ENCODE measurements at places on chromosomes 6 and 20.

DNA sequence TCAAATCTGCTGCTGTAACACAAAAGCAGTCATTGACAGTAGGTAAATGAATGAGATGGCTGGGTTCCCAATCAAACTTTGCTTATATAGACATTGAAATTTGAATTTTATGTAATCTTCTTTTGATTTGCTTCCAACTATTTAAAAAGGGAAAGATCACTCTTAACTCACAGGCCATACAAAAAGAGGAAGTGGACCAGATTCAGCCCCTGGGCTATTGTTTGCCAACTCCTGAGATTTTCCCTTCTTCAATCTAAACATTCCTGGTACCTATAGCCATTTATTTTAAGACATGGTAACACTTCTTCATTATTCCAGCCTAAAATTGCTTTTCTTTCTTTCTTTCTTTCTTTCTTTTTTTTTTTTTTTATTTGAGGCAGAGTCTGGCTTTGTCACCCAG lies 260.6 kb downstream of the TFAP2A start:
- no peak for DNase-seq

DNA sequence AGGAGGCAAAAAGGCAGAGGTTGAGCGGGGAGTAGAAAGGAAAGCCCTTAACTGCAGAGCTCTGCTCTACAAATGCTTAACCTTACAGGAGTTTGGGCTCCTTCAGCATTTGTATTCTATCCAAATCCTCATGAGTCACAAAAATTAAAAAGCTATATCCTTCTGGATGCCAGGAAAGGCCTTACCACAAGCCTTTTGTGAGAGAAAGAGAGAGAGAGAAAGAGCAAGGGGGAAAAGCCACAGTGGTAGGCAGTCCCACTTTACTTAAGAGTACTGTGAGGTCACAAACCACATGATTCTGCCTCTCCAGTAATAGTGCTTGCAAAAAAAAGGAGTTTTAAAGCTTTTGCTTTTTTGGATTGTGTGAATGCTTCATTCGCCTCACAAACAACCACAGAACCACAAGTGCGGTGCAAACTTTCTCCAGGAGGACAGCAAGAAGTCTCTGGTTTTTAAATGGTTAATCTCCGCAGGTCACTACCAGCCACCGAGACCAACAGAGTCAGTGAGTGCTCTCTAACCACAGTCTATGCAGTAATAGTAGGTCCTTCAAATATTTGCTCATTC lies at the start of gene RUNX2:
Gene RUNX2 (plus strand): TSS at position 375 of the 567 bp plus-strand sequence. CDS start 397 bp downstream, outside the sequence.
- no peak for DNase-seq

DNA sequence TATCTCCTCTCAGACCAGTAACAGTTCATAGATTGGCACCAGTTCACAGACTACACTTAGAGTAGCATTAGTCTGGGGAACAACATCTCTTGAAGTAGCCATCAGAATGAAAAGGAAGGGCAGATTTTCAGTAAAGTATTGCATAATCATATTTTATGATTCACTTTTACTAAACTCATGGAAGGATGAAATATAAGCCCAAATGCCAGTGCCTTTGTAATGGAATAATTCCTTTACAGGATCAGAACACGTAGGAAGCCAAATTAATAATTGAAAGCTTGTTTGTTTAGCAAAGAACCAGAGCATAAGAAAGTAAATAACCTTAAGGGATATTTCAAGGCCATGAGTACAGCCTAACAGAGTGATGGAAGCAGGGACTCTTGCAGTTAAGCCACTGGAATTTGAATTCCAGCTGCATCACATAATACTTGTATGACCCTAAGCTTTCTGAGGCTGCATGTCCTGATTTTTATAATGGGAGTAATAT lies 11.4 kb upstream of the LOC128125822 start:
- no peak for DNase-seq

DNA sequence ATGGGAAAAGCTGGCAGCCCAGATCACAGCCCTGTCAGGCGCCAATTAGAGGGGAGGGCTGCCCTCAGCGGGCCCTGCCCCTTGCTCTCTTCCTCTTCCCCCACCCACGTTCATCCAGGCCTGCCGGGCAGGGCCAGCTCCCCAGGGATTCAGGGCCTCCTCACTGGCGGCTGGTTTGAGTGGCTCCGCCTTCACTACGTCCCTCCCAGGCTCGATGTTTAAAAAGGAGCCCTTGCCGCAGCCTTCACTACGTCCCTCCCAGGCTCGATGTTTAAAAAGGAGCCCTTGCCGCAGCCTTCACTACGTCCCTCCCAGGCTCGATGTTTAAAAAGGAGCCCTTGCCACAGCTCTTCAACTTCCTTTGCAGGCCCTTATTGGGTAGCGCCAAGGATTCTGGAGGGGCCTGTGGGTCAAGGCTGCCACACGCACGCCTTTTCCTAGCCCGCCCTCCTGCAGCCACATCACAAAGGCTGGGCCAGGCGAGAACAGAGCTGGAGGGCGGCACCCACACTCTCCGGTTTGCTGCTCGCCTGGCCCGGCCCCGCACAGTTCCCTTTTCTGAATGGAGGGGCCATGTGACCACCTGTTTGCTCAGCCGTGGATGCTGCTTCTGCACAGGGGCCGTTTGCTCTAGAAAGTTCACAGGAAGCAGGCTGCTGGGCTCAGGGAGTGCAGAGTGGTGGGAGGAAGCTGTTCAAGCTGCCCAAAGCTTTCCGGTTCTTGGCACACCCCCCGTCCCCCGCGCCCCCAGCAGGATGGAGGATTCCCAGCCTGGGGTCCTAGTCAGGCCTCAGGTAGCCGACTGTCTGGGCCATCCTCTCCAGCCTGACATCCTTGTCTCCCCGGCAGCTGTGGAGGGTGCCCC lies 1.6 kb downstream of the SLC17A9 start:
- DNase-seq, result no peak

DNA sequence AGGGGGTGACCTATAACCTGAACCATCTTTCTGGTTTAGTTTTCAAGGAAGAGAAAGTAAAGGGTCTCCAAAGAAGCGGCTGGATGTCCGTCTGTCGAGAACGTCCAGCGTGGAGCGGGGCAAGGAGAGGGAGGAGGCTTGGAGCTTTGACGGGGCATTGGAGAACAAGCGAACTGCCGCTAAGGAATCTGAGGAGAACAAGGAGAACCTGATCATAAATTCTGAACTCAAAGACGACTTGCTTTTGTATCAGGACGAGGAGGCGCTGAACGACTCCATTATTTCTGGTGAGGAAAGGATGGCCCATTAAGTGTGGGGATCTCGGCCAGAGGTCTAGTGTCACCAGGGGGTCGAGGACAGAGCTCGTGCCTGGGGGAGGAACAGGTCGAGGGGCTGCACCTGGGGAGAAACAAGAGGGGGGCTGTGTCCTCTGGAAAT lies 159.2 kb downstream of the SYCP2 start:
- no peak for DNase-seq

GRCh38 chr6:8888468-8888867 lies 453.1 kb upstream of the SLC35B3 start:
- no peak for DNase-seq

GRCh38 chr20:38426006-38426897 lies 8.9 kb downstream of the SNHG17 start:
- no peak for DNase-seq

DNA sequence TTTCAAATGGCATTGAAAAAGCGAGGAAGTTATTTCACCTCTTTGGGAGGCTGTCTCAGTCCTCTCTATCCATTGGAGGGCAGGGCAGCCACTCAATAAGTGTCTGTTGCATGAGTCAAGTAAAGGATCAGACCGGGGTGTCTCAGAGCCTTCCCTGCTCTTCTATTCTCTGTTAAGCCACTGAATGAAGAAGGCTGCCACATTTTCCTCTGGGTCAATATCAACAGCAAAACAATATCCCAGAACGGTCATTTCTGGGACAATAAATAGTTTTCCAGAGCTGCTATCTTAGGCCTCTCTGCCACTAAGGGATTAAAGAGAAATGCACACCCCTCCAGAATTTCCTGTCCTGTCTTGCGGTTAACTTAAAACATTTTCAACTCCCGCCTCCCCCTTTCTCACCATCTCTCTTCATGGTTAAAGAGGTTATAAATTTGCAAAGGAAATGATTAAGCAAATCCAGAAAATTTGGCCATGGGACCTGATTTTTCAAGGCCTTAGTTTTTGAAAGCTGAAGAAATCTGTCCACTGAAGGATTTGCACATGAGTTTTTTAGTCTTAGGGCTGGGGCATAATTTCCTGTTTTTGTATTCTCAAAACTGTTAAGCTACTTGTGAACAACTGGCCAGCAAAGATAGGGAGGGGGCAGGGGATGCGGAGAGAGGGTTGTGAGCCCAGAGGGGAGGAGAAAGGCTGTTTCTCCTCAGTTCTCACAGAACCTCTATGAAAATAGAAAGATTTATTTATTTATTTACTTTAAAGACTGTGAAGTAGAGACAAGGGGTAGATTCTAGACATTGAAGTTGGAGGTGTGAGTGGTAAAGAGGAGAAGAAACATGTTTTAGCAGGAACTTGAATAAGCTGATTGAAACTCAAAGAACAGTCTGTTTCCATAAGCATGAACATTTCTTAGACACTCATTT lies 135.7 kb downstream of the BCAS1 start:
- no peak for DNase-seq

DNA sequence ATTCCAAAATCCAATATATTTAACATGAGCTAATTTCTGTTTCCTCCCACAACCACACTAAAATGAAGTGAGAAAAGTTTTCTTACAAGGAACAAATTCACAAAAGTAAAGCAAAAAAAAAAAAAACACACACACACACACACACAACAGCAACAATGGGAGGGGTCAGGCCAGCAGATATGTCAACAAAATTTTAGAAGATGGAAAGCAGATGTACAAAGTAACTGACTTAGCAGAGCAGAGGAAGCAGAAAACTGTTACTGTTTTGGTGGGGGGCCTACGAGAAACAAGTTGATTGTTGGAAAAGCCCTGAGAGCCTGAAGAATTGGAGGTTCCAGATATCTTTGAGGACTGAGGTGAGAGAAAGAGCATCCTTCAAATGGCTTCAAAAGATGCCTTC lies 11.7 kb downstream of the EPB41L2 start:
- DNase-seq, result no peak

DNA sequence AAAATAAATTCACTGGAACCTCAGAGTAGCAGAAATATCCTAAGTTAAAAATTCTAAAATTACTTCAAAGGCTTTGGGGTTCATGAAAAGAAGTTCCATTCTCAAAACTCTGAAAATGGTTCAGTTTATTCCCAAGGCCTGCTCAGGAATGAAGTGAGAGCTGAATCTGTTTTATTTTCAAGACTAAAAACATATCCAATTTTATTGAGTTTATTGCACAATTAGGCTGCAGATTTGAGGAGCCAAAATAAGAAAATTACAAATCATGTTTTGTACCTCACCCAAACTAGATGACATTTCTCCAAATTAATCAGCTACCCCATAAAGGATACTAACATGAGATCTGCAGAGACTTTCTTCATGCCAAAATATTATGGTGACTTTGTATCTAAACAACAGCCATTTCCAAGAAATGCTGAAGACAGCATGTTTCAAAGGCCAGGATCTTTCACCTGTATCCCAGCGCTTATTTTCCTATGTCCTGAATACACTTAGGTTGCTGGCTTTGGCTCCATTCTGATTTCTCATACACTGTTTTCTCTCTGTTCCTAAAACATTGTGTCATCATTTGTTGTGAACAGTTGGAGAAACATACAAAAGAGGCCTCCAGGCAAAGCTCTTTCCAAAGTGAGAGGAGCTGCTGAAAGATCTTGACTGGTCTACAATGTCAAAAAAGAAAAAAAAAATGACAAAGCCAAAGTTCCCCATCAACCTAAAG lies 85.7 kb upstream of the F13A1 start:
- DNase-seq, result no peak

- no peak for DNase-seq
Observed at GRCh38 chr6:3412779-3413500, 43.9 kb downstream of the SLC22A23 start.

DNA sequence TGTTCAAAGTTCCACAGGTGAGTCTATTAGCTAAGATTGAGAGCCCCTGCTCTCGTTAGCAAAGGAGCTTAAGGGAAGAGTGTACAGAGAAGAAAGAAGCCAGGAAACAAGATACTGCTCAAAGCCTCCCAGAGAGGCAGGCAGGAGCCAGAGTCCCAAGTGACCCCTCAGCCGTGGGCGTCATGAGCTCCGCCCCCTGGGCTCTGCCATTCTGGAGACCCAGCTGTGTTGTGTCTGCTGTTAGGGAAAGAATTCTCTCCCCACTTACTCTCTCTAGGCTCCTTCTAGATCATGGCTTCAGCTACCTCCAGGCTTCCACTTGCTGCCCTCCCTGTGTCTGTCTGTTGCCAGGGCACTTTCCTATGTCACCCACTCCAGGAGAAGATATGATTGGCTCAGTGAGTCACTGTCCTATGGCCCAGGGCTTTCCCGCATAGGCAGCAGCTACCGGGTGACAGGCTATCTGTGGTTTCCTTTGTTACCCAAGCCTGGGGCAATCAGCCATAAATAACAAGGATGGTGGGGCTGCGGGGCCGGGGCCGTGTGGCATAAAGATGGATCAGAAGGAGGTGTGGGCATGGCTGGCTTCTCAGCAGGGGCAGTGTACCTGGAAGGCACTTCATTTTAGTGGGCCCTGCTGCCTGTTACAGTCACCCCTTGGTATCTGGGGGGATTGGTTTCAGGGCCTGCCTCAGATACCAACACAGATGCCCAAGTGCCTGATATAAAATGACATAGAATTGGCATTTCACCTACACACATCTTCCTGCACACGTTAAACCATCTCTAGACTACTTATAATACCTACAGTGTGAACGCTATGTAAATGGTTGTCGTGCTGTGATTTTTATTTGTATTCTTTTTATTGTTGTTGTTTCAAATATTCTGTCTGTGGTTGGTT lies 118.9 kb downstream of the ARMC2 start:
- no peak for DNase-seq

GRCh38 chr6:96015518-96016333 lies at the start of gene FUT9:
Gene FUT9, plus strand, starts transcription at chr6:96015974. Its CDS starts 187,182 bp downstream, at chr6:96203156.
- DNase-seq, result peak; percentile 10

- DNase-seq, result no peak
Observed at GRCh38 chr6:79841577-79842375, 105.6 kb downstream of the ELOVL4 start.

- DNase-seq, result no peak
Observed at GRCh38 chr20:33103556-33103955, 24.1 kb downstream of the BPIFB4 start.

- DNase-seq, result no peak
Observed at GRCh38 chr6:72913797-72914196, 291.9 kb downstream of the KCNQ5 start.

DNA sequence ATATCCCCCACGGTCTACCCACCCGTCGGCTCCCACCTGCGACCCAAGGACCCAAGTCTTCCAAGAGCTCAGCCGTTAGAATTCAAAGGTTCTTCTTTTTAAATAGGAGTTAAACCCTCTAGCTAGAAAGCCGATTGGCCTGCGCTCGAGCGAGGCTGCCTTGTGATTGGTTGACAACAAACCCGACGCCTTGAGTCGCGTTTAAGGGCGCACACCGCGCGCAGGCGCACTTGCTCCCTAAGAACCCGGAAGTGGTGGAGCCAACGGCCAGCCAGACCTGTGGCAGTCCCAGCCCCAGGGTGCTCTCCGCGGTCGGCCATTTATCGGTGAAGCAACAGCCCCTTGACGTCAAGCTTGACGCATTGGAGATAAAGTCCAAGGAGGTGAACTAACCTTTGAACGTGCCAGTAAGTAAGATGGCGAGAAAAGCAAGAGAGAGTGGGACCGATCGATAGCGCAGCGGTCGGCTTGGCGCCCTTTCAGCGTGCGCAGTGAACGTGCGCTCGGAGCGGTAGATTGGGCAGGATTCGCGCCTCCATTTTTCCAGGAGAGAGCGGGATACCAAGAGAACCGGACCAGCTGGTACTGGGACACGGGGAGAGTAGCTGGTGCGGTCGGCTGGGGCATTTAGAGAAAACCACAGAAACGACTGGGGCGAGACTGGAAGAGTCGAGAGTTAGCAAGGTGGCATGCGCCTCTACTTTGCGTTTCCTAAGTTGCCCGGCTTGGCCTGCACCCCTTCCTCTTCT lies at the start of the genes AURKA and CSTF1:
Gene AURKA (minus strand): TSS at position 84 of the 749 bp plus-strand sequence. CDS start 4,018 bp downstream, outside the sequence.
Gene CSTF1 (plus strand): TSS at position 514 of the 749 bp plus-strand sequence. CDS start 2,908 bp downstream, outside the sequence.
- peak; percentile 100 for DNase-seq
